ENCODE measurements at places on chromosomes 3 and 15. TPM values are rescaled to one million over a fixed set of nuclear protein-coding genes. Genes with fewer than 3 reads are reported as not detected.

DNA sequence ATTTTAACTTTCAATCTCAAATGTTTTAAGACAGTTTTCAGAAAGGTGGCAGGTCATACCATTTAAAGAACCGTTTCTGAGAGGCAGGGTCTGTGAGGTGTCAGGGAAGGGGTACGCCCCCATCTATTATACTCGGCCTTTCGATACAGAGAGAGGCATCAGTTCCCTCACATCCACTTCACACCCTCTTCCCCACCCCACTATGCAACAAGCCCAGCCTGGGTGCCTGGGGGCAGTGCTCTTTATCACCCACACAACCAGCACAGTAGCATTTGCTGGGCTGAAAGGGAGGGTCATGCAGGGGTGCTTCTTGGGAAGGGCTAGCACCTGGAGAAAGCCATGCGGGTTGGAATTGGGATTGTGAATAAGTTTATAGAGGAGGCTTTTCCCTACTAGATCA, 56.0 kb upstream of the KCNMB2 start:
- DNase-seq, result no peak

- no peak for DNase-seq
These were observed 11.6 kb downstream of the NIPA2 start for GRCh38 chr15:22850055-22850454.

GRCh38 chr3:30233913-30234646, 372.3 kb upstream of the TGFBR2 start:
- no peak for DNase-seq

Gene SLC7A14
- total RNA-seq, result 0.42 TPM

DNA sequence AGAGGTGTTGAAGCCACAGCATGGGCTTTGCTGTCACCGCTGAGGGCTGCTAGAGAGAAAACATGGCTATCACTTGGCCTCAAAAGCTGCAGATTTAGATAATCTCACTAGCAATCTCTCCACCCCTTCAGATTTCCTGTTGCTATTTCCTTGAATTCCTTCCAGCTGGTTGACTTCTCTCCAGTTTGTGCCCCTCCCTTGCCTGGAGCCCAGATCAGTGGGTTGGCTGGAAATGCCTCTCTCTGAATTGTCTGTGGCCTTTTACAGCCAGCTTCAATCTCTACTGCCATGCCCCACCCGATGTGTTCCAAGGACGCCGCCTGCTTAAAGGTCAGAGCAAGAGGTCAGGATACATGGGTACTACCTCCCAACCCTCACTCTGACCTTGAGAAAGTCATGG, 294.1 kb downstream of the NTRK3 start:
- DNase-seq, result no peak

Gene TERC
- total RNA-seq, result 14.1 TPM

GRCh38 chr15:81163961-81164800, 30.1 kb downstream of the CFAP161 start:
- DNase-seq, result peak; percentile 37

Gene ZPLD1
- total RNA-seq, result not detected

- no peak for DNase-seq
These were observed 290.5 kb downstream of the PLCL2 start for GRCh38 chr3:17175187-17175807.

DNA sequence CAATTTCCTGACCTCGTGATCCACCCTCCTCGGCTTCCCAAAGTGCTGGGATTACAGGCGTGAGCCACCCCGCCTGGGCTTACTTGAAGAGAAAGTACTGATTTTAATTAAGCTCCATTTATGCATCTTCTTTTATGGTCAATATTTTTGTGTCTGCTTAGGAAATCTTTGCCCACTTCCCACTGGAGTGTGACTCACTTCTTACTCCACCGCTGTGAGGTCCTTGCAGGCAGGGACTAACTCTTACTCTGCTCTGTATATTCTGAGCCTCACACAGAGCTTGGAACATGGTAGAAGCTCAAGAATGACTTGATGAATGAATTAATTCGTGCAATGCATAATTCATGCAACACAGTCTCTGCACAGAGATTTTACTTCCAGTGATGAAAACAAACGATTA, 2.9 kb upstream of the TM4SF19 start:
- DNase-seq, result no peak

DNA sequence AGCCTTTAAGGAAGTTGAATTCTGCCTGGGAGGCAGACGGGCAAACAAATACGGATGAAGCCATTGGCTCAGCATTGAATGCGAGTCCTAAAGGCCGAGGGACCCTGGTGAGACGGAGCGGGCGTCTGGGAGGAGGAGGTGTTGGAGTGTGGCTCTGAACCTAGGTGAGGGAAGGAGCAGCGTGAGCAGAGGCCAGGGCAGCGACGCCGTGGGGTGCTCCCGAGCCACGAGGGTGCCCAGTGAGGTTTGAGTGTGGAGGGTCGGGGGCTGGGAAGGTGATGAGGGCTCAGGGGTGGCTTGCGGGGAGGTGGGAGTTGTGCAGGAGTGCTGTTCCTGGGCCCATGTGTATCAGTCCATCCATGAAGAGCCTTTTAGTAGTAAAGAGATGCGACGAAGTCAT, 17.0 kb downstream of the CORO2B start:
- DNase-seq, result no peak

- no peak for DNase-seq
These were observed 72.4 kb downstream of the TFRC start for GRCh38 chr3:196009456-196009855.

DNA sequence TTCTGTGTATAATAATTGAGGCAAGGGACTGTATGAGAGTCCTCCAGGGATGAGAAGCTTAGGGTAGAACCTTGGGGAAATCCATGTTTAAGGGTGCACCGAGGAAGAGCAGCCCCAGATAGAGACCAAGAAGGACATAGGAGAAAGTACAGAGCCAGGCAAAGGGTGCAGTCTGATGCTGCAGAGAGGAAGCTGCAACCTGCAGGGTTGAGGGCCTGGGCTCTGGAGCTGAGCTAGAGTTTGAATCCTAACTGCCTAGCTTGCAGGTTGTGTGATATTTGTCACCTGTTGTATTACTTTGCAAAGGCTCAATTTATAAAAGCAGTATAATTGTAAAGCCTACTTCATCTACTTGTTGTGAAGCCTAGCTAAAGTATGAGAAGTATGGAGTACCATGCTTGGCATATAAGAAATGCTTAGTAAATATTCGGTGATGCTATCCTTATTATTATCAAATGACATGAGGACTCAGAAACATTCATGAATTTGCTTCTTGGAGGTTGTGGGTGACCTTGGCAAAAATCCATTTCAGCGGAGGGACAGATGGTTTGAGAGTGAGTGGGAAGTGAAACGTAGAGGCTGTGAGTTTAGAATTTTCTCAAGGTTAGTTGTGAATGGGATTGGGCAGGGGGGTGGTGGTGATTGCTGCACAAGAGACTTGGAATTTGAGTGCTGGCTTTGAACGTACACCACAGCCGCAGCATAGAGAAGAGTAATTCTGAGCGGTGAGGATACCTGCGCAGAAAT, 43.8 kb downstream of the PLCL2 start:
- no peak for DNase-seq

- DNase-seq, result peak; percentile 82
These were observed at the start of gene LAMB2 for GRCh38 chr3:49132437-49133225. Gene LAMB2, minus strand, starts transcription at chr3:49133050. Its CDS starts 183 bp downstream, at chr3:49132867.

Data from H9 (cell line).